ENCODE measurements at places on chromosomes 2 and 18. TPM values are rescaled to one million over a fixed set of nuclear protein-coding genes. Genes with fewer than 3 reads are reported as not detected.

Gene GALNT5
- total RNA-seq, result 3.8 TPM

DNA sequence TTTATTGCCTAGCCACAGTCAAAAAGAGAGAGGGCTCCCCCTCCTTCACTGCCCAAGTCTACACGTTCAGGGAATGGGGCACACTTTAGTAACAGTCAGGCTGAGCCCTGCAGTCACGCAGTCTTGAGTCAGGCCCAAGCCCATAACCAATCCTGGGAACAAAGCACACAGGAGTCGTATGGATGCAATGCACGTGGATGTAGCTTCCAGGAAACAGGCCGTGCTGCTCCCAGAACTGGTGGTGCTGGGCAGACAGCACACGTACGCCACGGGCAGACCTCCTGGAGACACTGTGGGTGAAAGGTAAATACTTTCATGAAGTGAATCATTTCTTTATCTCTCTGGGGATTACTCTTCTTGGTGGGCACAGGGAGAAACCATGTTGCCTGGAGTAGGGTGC is 30.0 kb upstream of the MBP start:
- ATAC-seq, result no peak

- ATAC-seq, result no peak
Observed at GRCh38 chr2:41152318-41152717, 700.4 kb upstream of the SLC8A1 start.

DNA sequence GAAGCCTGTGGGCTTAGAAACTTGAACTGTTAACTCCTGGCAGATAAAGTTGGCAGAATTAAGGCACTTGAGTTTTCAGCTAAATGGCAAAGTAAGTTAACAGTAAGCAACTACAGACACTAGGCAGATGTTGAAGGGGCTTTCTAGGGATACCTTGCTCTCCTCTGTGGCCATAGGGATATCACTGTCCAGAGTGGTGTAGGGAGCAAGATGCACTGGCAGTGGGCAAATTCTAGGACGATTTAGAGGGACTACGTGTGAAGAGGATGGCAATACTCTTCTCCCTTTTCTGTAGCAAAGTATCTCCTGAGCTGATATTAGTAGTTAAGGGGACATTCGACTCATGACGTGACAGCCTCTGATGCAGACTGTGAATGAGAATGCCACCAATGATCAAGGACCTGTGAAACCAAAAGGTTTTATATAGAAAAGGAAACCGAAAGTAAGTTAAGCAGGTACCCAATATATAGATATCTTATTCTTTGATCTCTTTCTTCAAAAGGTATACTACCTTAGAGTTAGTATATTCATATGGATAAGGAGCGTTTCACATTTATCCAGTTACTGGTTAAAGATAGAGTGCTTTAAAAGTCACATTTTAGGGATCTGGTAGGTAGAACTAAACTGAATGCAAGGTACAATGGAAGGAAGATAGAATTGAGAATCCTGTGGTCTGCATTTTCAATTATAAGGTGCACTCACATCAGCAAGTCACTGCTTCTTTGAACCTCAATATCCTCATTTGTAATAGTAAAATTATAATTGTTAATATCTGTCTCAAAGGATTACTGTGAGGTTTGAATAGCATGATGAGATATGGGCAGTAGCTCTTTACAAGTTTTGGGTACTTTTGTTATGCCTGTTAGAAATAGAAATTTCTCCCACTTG is 106.4 kb downstream of the KCNH7 start:
- no peak for ATAC-seq

Gene VAMP8
- total RNA-seq, result 264 TPM

- peak; percentile 97 for ATAC-seq
Observed at GRCh38 chr2:98649135-98649991, 41.0 kb downstream of the UNC50 start.

Gene GPR75
- total RNA-seq, result 1.5 TPM

DNA sequence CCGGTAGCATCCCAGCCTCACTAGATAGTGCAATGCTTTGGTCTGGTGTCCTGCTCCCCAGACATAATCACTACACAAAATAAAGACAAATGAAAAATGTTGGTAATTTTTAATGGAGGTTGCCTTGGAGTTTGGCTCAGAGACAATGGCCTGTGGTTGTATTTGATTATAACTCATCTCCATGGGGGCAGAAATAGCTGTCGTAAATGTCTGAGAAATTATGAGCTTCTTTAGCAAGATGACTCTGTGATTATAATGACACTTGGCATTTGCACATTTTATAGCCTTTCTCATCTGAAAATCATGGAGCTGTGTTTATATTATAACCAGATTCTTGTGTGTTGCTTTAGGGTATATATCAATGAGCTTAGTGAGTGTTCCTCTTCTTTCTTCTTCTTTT is 1779.7 kb upstream of the CELF4 start:
- ATAC-seq, result no peak

DNA sequence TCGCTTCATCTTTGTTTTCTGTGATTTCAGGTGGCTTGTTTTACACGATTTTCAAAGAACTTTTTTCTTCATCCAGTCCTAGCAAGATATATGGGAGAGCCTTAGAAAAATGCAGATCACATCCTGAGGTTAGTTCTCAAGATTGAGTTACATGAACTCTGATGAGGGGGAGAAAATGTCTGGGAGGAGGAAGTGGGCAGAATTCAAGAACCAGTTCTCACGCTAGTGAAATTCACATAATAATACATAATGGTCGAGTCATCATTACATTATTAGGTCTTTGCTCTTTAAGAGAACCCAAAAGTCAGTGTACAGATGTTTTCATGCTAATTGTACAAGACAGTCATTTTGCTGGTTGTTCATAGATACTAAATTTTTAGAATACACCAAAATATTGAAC is 7.0 kb downstream of the TIMM21 start:
- ATAC-seq, result no peak

Gene AMER3
- not detected for total RNA-seq

GRCh38 chr2:56192664-56193305 is 9.0 kb downstream of the CCDC85A start:
- ATAC-seq, result no peak

Gene CPLX4
- total RNA-seq, result not detected

DNA sequence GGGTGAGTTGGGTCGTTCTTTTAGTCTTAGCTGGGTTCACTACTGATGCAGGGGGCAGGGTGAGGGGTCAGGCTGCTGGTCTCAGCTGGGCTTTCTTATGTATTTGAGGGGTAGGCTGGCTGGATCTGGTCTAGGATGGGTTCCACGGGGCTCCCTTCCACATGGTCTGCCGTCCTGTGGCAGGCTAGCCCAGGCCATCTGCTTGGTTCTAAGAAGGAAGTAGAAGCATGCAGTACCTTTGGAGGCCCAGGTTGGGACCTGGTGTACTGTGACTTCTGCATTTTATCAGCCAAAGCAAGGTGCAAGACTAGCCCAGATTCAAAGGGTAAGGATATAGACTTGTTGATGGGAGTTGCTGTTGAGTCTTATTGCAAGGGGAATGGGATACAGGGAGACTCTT is 35.5 kb upstream of the MGAT5 start:
- ATAC-seq, result peak; percentile 30

Gene MTCL1
- 9.9 TPM for total RNA-seq

DNA sequence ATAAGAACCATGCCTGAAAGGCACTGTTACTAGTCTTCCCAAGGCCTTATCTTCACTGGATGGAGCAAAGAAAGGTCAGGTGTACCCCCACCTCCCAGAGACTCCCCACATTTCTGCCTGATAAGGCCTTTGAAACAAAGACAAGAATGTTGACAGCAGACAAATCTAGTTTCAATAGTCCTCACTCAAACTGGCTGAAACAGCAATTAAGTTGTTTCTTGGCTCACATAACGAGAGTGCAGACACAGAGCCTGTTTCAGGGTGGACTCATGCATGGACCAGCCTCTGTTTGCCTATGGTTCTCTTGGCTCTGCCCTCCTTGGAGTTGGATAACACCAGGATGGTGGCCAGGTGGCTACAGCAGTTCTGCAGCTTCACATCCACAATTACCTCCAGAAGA is 7.5 kb upstream of the CFAP221 start:
- ATAC-seq, result no peak

DNA sequence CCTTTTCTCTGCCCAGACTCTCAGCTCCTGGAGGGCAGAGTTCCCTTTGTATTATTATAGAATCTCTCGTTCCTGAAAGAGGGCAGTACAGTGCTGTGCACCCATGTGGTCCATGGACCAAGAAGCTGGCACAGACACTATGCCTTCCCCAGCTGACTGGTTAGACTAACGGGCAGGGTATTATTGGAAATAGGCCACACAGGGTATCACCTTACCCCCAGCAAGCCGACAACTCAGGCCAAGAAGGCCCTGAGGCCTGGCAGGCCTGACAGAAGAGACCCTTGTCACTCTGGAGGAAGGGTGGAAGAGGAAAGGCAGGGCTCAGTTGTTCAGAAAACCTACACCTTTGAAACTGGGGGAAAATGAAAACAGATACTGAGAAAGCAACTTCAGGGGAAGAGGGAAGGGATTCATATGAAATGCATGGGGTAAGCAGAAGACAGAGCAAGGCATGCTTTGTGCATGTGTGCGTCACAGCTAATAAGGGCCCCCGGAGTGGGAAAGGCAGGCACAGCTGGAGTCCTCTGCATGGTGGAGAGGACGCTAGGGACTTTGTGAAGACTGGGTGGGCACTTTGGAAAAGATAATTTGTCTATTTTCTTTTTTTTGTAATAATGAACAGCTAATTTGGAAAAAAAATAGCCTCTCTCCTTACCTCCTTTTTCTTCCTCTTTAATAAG is 476.8 kb upstream of the CELF4 start:
- no peak for ATAC-seq

Gene ALPP
- not detected for total RNA-seq

DNA sequence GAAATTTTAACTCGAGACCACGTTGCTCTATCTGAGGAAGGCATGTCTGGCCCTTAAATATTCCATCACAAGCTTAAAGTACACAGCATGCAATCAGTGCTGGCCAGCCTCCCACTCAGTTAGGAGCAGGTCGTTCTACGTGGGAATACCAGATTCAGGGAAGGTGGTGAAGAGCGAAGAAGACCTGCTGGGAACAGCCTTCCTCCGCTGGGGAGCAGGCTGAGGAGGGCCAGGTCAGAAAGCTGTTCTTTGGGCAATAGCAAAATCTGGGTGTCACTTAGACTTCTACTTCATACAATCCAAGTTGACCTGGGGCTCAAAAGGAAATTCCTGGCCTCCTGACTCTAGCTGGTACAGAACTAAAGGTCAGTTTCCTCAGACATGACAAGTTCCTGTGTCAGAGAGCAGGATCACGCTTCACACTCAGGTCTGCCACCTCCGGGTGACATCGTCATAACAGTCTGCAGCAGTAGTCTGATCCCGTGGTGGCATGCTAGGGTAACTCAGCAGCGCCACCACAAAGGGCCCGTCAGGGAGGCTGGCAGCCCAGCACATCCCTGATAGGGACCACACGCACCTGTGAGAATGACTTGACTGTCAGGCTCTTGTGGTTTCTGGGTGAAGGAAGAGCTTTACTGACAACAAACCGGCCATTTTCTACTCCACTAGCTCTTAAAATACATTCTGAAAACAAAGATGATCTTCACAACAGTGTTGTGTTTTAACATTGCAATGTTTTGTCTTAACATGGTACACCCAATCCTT is 35.2 kb upstream of the NAPG start:
- peak; percentile 60 for ATAC-seq

DNA sequence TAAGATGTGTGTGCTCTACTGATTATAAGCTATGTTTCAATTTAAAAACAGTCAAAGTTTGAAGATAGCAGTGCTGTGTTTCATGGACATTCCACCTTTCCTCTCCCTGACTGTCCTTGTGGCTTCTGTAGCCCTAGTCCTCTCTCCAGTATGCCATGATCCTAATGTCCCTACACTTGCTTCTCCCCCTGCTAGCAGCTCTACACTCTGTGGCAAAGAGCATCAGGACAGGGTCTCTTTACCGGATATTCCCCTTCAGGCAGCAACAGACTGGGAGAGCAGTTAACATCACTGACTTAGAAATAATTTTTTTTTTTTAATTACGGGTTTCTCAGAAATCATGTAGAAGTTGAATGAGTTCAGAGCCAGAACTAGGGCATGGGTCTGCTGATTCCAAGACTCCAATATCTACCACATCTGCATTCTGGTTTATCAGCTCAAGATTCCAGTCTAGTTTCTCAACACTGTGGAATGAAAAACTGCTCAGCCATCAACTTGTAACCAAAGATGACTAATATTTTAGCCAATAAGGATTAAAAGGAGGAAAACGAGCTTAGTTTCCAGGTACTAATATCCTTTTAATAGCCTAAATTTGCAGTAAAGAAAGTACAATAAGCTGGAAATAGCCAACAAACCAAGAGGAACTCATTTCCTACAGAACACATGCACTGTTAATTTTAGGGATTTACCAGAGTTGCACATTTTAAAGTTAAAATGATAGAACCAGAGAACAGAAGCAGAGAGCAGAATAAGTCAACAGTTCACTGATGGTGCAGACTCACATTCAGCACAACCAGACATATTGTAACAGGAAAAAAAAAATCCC is 45.2 kb downstream of the TMEM131 start:
- peak; percentile 49 for ATAC-seq

DNA sequence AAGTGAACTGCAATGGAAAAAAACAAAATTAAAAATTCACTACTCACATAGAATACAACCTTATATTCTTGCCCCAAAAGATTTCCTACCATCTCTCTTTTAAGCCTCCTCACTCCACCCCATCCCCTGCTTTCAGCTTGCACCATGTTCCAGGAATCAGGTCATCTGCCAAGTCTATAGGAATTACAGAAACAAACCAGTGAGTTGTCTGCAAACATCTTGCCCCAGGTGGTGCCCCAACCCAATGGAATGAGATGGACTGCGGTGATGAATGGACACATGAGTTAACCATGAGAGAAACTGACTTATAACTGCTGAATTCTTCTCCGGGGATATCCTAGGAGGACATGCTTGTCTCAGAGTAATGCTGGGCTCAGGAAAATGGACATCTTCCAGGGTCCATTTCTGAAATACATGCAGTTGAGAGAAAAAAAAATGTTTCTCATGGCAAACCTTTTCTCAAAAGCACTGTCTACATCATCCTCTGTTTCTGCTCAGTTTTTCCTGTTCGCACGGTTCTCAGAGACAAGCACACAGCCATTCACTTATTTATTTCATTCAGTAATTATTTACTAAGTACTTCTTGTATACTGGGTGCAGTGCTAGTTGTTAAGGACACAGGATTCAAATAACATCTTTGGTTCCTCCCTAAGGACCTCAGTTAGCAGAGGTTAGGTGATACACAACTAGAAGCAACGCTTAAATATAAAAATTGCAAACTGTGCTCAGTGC is 350.0 kb downstream of the RND3 start:
- no peak for ATAC-seq

- ATAC-seq, result no peak
Observed at GRCh38 chr2:64609942-64610281, 43.8 kb downstream of the SERTAD2 start.

Gene DSG4
- not detected for total RNA-seq

- no peak for ATAC-seq
Observed at GRCh38 chr18:76441002-76441667, 53.9 kb downstream of the ZNF516 start.

All from esophagus mucosa (tissue), 1 donor.